ENCODE measurements at places on chromosomes 16 and 17.
A peak's percentile ranks its signal among the peaks of the same experiment; 100 is the strongest.

GRCh38 chr17:46771561-46772474, 46.7 kb downstream of the WNT3 start:
- DNase-seq: peak; percentile 21

DNA sequence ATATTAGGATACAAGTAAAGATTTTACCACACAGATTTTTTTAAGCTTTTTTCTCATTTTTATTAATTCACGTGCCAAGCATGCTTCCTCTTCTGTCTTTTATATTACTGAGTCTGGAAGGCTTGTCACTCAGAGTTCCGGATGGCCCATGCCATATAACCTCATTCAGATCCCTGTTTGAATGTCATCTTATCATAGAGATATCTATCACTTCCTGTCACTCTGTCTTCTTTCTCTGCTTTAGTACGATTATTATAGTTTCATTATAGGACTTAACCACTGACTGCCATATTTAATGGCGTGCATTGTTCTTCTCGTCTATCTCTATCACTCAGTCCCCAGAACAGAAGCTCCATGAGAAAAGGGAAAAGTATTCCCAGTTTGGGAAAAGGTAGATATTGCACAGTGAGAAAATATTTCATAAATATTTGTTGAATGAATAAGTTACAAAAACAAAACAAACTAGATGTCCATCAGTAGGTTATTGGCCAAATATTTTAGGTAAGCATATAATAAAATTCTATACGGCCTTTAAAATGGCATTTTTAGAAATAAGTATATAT, 296.9 kb upstream of the GOT2 start:
- no peak for DNase-seq

DNA sequence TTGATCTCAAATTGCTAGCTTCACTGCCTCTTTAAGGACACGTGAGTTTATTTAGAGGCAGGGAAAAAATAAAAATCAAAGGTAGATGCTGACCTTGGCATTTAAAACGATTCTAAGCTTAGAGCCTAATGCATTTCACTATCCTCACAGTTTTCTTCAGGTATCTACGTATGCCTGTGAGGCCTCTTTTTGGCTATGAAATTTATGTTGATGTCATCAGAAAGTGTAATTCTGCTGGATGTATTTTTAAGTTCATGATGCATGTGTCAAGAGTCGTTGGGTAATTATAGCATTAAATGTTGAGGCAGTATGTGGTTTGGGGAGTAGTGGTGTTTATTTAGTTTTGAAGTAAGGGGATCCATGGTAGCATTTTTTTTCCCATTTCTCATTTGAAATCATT, 4.2 kb upstream of the KRTAP3-2 start:
- no peak for DNase-seq

DNA sequence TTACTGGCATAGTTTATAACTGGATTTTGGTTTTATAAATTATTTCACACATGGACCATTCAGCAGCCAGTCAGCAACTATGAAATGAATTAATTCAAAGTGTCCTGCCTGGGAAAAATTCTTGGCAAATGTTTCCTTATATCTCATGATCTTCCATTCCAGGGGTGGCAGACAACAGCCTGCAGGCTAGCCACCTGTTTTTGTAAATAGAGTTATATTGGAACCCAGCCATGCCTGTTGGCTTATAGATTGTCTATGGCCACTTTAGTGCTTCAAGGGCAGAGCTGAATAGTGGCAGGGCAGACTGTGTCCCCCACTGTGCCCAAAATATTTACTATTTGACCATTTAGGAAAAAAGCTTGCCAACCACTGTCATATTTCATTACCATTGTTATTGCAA, 613.7 kb downstream of the TMEM114 start:
- no peak for DNase-seq

DNA sequence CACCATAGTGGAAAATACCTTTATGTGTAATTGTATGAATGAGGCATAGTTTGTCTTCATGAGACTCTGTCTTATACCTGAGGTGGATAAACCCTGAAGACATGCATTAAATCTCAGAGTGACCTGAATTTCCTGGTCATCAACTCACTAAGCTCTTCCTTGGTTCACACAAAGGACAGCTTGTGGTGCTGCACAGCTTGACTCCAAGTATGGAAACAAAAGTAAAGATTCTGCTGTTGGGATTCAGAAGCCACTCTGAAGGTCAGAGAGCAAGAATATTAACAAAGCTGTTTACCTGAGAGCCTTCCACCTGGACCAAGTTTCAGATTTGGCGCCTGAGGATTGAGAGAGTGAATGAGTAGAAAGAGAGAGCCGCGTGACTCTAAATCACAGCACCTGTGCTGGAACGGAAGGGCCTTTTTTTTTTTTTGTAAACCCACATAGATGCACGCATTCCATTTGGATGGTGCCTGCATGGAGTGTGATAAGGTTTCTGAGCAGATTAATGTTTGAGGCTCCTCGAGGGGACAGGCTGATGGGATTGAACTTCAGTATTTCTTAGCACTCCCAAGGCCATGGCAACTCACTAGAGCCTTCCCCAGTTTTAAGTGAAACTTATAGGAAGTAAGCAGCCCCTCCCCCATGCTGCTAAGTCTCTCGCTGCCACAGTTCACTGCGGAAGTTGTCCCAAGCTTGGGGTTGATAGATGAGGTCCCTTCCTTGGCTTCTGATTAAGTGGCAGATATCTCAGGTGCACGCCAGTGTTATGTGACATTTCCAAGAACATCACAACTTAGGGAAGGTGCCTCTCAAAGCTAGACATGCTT, 28.7 kb downstream of the CALB2 start:
- no peak for DNase-seq

Data from renal pelvis (tissue), 12 donors.